ENCODE measurements at places on chromosomes 4 and X. TPM values are rescaled to one million over a fixed set of nuclear protein-coding genes. Genes with fewer than 3 reads are reported as not detected.

The RNF175 gene
- 3.6 TPM for total RNA-seq

The ENOPH1 gene
- total RNA-seq, result 19.2 TPM

The F8A3 gene
- total RNA-seq, result 6.7 TPM

The SRD5A3 gene
- 14.4 TPM for total RNA-seq

The HERC5 gene
- 5.9 TPM for total RNA-seq

The CT55 gene
- total RNA-seq, result not detected

The USP51 gene
- 4.0 TPM for total RNA-seq

The ADH1B gene
- total RNA-seq, result 631 TPM
